ENCODE measurements at places on chromosomes 5 and 9.

- DNase-seq: no peak
These were observed 13.0 kb upstream of the RIMOC1 start for GRCh38 chr5:41891066-41891707.

DNA sequence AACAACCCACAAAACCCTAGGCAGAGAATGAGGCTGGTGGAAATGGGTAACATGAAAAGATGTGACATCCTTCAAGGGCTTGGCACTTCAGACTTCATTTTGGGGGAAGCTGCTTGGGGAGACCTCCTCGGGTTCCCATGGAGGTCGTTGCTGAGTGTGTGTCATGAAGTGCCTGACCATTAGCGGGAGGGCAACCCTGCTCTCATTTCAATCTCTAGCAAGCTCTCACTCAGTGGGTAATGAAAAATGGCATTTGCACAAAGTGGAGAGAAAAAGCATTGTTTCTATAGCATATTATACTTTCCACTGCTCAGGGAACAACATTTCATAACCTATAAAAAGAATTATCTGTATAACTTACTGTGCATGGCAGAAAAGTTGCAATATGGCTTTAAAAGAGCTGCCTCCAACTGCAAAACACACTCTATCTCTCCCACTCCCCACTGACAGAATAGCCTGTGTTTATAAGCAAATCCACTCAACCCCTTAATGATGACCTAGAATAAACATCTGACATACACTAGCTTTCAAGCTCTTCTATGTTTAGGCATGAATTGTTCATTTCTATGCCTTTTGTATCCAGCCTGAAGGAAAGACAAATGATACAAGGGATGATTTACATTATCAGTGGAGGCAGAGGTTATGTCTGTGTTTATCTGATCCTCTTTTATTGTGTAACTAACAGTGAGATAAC lies 357.2 kb downstream of the ZSWIM6 start:
- DNase-seq: no peak

GRCh38 chr9:137167747-137168572 lies 1.9 kb downstream of the LRRC26 start:
- DNase-seq: peak; percentile 24

DNA sequence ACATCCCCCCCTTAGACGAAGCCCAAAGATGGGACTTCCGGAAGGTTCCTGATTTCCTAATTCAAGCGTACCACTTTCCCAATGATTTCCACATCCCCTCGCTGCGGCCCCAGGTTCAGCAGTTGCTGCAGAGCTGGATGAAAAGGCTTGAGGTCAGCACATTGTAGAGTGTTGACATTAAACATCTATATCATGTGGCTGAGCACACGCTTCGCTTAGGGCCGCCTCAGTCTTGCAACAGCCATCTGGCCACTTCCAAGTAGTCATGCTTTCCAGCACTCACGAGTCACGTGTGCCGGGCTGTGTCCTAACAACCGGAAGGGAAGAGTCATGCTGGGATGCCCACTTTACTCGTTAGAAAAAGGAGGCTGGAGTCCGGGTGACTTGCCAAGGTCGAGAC lies 340.6 kb upstream of the IRX4 start:
- DNase-seq: peak; percentile 62

DNA sequence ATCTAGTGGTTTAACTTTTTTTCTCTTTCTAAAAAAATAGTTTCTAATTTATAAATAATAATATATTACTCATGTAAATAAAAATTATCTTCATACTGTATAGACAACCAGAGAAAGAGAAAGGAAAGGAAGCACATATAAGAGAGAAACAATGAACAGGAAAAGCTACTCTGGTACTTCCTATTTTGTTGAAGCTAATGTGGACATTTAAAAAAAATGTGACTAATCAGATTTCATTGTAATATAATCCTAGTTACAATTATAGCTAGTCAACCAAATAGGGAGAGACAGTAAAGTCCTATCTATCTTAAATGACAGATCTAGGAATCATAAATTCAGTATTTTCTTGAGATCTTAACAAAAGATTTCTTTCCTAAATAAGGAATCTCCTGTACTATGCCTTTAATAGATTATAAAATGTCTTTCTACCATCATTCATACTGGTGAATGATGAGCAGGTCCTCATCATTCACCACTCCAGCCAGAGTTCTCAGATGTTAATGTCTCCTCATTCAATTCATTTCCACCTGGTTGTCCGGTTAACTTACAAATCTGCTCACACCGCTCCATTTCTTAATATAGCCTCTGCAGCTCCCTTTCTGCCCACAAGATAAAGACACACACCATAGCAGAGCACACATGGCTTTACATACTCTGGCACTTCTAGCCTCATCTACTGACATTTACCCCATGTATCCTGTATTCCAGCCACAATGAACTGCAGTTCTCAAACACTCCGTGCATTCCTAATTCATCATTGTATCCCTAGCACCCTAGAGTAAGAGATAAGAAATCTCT lies 30.9 kb downstream of the ZFR start:
- no peak for DNase-seq

DNA sequence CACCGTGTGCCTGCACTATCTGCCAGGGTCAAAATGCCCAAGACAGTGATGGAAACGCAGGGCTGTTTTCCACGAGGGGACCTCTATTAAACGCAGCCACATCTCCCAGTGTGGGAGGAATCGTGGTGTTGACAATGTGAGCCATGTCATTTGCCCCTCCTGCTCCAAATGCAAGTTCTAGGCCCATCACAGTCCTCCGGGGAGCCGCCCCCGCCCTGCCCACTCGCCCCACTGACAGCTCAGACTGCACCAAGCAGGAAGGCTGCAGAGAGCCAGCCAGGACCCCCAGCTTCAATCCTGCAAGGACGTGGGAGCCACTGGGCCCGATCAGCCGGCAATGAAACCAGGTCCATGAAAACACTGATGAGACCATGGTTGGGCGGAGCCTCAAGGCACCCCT lies 85.9 kb downstream of the VAV2 start:
- DNase-seq: no peak

GRCh38 chr5:113520429-113520828 lies 6.9 kb downstream of the YTHDC2 start:
- no peak for DNase-seq

DNA sequence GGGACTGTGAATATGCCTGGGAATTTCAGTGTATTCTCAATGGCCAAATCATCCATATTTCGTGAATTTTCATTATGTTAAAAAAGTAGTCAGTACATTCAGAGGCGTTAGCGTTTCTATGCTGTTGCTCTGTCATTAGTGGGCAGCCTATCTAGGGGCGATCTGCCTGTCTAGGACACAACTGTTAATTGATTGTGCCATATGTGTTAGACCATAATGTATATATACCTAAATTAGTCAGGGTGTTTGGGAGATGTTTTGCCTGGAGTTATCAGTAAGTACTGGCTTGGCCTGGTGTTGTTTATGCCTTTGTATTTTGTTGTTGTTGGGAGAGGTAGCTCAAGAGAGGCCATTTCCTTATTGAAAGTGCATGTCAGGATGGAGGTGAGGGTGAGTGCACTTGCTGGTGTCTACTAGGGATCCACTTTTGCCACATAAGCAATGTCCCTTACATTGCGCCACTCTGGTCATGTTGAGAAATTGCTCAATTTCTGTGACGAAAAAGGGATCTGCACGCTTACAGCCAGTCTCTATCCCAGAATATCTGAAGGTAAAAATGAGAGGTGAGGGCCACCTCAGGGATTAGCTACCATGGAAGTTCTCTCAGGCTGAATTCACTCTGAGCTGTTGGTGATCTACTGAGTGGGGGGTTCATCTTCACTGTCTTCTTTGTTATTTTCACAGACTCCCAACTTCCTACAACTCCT lies 123.3 kb downstream of the ST8SIA4 start:
- no peak for DNase-seq

DNA sequence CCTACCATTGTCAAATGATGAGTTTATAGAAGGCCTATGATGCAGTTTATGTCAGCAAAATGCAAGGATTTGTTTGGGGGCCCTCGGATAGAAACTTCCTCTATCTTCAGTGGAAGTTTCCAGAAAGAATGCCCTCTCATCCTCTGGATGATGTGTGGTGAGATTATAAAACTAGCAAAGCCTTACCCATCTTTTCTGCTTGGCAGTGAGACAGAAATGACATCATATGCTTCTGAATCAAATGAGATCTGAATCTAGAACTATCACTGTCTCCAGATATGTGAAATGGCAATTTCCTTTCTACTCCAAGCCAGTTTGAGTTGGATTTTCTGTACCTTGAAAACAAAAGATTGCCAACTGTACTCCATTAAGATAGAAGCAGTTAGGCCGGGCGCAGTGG lies 60.4 kb upstream of the CKMT2 start:
- no peak for DNase-seq

Data from right lung (tissue), 10 donors.